ENCODE measurements at places on chromosomes 3 and 15. TPM values are rescaled to one million over a fixed set of nuclear protein-coding genes. Genes with fewer than 3 reads are reported as not detected.

The SH2D7 gene
- not detected for total RNA-seq

DNA sequence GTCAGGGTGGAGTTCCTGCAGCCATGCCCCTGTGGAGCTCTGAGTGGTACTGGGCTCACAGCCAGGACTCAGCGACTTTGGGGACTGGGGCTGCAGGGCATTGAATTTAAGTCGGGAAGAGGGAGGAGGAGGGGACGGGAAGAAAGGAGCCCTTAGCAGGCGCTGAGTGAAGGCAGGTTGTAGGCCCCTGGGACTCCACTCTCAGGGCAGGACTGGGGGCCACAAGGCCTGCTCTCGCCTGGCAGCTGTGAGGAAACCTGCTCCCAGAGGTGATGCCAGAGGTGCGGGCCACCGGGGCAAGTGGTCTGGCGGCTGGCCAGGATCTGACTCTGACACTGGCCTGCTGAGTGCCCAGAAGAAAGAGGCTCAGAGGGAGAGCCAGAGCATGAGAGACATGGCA is 73.5 kb downstream of the EPHB3 start:
- DNase-seq: no peak

DNA sequence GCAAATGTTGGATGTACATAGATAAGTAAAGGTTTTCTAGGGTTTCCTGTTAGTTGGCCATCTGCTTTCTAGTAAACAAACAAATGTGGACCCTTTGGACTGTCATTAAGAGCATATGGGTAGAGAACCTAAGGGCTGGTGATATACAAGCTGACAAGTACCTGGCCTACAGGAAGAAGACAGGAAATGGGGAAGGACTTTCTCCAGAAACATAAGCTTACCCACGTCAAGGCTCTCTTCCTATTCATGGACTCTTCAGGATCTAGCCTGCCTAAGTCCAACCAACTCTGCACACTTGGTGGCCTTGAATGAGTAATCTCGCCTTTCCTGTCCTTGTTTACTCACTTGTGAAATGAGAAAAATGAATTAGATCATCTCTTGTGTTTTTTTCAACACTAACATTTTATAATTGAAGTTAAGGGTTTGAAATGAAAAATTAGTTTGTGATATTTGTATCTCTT is 22.2 kb upstream of the GOLIM4 start:
- DNase-seq: no peak

- DNase-seq: no peak
Measured at GRCh38 chr15:37715101-37715500, 219.3 kb upstream of the TMCO5A start.

- no peak for DNase-seq
Measured at GRCh38 chr15:85667491-85668424, 127.0 kb downstream of the KLHL25 start.

DNA sequence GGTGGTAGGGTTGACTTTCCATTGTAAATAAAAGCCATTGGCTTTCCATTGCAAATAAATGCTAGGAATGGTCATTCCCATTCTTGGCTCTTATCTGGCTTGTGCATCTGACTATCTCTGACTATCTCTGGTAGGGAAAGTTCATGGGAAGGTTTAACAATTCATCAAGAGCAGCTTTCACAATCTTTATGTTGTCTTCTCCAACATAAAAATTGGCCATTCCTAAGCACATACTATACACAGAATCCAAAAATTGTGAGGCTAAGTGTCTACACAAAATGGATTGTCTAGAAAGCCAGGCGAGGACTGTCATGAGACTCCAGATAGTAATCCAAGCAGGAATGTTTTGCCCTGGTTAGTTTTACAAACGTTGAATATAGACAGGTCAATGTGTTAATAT is 54.4 kb upstream of the WNT5A start:
- DNase-seq: no peak

The SLC22A13 gene
- total RNA-seq: 0.13 TPM

DNA sequence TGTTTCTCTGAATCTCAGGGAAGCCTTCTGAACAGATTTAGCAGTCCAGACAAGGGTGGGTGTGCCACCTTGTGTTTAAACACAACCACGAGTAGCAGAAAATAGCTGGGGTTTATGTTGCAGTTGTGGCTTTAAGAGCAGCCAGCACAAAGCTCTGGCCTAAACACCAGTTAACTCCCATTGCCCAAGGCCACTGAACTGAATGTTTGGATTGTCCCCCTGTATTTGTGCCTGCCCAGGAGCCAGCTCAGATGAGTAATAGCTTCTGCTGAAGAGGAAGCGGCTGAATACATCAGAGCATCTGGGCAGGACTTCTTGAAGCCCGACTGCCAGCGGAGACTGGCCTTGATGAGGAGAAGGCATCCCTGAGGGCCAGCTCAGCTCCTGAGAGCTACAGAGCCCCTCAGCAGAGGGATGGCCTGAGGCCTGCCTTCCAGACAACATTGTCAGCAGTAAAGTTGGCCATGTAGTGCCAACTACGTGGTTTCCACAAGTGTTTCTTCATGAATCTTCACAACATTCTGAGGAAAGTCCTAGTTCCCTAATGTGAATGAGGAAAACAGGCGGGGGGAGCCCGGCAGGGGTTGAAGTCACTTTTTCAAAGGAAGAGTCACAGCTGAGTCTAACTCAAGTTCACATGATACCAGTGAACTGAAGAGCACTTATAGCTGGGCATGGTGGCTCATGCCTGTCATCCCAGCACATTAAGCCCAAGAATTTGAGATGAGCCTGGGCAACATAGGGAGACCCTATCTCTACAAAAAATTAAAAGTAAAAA is 65.8 kb upstream of the ZBTB38 start:
- DNase-seq: no peak

The CFAP92 gene
- total RNA-seq: 1.4 TPM

GRCh38 chr3:38988955-38989354 is 62.8 kb downstream of the SCN11A start:
- DNase-seq: no peak

GRCh38 chr15:83565553-83566159 is 88.3 kb upstream of the ADAMTSL3 start:
- DNase-seq: no peak

The TRPM1 gene
- total RNA-seq: not detected

DNA sequence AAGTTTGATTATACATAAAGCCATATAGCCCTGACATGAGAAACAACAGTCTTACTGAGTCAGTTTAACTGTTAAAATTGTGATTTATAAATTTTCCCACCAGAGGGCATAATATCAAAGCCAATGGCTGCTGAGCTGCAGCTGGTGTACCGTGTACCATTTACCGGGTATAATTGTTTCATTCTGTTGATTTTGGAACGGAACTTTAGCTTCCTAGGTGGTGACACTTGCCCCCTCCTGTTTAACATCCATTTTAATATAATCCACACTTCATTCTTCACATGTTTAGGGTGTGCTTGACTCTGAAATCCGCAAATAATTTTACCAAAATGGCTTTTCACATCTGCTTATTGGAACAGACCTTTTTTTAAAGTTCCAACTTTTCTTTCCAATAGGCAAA is 72.8 kb downstream of the SLC9A9 start:
- DNase-seq: no peak

The MRPS22 gene
- 39.6 TPM for total RNA-seq

The ILDR1 gene
- 2.0 TPM for total RNA-seq

The SLC26A6 gene
- 65.1 TPM for total RNA-seq

GRCh38 chr3:157868196-157868595 is 238.0 kb downstream of the SHOX2 start:
- no peak for DNase-seq

The ALG1L2 gene
- total RNA-seq: 5.6 TPM

The EPHA6 gene
- 2.6 TPM for total RNA-seq

The ACAA1 gene
- total RNA-seq: 45.5 TPM

The POLR2M gene
- 70.3 TPM for total RNA-seq

DNA sequence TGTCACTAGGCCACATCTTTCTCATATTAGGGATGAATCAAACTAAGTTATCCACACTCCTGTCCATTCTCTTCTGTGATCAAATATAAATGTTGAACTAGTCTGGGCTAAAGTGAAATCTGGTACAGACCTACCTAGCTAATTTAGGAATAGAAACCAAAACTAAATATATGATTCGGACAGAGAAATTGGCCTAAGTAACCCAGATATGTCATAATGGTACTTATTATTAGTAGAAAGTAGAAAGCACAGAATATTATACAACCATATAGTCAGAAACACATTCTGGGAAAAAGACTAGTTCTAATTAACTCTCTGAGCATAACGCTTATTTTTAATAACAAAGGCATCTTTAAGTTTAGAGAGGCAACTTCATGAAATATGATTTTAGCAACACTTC is 389.0 kb downstream of the LSAMP start:
- no peak for DNase-seq

DNA sequence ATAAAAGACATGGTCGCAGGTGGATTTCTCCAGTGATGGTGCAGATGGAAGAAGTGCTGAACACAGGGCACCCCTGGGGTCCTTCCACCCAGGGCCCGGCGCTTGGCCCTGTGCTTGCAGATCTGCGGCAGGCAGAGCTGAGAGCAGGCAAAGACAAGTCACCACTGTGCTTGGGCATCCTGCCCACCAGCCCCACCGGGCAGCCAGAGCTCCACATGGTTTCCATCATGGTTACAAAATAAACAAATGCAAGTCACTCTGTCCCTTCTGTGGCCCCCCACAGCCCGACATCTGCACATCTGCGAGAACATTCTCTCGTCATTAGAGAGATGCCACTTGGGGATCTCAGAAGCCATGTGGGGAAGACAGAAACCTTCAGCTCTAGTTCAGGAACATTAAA is 37.6 kb upstream of the SFMBT1 start:
- no peak for DNase-seq

GRCh38 chr3:126063358-126063965 is 20.5 kb downstream of the SLC41A3 start:
- no peak for DNase-seq

GRCh38 chr3:197201791-197202452 is 96.5 kb downstream of the DLG1 start:
- no peak for DNase-seq

GRCh38 chr3:139935016-139935865 is at the start of gene CLSTN2:
TSS of gene CLSTN2 (plus strand) at chr3:139935185.
- peak; percentile 89 for DNase-seq

DNA sequence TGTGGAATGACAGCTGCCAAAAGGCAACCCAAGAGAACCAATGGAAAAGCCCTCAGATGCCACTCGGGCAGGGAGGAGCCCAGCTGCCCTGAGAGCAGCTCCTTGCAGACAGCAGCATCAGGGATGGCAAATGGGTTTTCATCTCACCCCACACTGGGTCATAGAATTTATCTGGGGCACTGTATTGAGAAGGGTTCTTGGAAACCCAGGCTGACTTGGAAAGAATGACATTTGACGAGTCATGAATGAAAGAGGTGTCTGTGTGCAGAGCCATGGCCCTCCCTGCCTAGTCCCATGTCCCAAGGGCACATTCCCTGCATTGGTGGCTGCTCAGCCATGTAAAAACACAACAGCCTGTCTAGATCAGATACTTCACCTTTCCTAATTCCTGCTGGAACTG is 157.9 kb upstream of the BHLHE40 start:
- DNase-seq: no peak

DNA sequence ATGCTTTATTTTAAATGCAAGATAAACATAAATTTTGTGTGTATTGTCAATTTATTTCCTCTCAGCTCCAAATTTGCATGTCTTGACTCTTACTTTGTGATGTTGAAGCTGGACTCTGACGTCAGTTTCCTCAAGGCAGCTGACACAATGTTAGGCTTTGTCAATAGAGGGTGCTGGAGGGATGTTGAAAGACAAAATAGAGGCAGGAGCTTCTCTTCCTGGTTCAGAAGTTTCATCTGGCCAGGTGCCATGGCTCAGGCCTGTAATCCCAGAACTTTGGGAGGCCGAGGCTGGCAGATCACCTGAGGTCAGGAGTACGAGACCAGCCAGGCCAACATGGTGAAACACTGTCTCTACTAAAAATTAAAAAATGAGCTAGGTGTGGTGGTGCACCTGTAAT is 408.6 kb downstream of the GBE1 start:
- DNase-seq: peak; percentile 62

DNA sequence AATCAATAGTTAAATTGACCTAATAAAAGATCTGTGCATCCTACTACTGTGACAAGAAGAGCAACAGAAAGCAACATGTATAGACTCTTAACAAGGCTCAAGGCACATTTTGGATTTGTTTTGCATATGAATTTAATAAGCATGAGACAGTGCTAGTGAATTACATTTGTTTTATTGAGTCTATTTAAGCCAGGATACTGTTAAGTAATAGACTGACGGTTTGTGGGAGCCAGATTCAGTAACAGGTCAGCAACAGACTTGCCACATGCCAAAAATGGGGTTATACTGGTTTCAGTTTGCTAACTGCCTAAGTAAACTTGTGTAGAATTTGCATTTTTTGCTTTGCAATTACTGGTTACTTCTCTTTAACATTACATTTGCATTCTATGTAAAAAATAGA is 54.0 kb downstream of the MBNL1 start:
- no peak for DNase-seq

The ZDHHC23 gene
- 16.2 TPM for total RNA-seq

DNA sequence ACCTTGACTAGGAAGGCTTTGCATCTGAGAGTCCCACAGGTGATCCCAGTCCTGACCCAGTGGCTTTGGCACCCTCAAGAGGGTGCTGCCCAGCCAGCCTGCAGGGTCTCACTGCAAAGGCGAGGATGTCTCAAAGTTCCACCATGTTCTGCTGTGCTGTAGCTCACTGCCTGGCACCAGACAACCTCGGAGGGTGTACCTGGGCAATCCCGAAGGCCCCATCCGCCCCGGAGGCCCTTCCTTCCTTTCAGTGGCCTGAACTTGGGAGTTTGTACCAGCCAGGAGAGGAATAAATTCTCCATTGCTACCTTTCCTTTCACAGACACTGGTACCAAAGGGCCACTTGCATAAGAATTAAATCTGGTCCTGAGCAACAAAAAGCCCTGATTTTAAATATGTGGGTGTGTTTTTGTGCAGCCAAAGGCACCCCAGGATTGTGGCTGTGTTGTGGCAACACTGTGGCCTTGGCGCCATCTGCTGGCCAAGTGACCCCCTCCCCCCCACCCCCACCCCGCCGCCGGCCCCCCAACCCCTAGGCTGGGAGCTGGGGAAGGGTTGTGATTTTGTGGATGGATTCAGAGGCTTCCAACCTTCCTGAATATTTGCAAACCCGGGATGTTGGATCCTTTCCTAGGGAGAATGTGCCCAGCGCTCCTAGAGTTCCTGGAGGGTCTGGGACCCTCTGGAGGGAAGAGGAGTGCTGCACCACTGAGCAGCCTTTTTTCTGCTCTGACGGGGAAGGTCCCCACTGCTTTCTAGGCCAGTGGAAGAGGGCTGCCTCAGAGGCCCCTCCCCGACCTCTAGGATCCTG is 9.7 kb upstream of the PTPN23 start:
- DNase-seq: peak; percentile 79

The STRIT1 gene
- total RNA-seq: not detected

The MINAR1 gene
- 0.42 TPM for total RNA-seq

- DNase-seq: no peak
Measured at GRCh38 chr15:95591886-95592285, 738.6 kb upstream of the NR2F2 start.

All from endodermal cell (in vitro differentiated cells).